Activated naive CD4-positive, alpha-beta T cell (primary cell): ENCODE measurements at places on chromosomes 7 and 10.

DNA sequence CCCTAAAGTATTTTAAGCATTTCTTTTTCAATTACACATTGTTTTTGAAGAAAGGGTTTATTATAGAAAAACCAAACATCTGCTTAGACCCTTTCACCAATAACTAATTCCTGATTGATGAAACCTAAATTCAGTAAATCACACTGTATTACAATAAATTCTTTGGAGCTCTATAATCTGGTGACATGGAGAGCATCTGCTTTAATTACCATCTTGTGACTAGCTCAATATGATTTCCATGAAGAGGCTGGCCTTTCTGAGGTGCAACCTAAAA is 9.7 kb downstream of the HYCC1 start:
- no peak for DNase-seq

GRCh38 chr10:113485736-113486135 is 67.1 kb upstream of the HABP2 start:
- no peak for DNase-seq

- no peak for DNase-seq
These were observed 212.6 kb downstream of the WDR11 start for GRCh38 chr10:121063744-121064143.

DNA sequence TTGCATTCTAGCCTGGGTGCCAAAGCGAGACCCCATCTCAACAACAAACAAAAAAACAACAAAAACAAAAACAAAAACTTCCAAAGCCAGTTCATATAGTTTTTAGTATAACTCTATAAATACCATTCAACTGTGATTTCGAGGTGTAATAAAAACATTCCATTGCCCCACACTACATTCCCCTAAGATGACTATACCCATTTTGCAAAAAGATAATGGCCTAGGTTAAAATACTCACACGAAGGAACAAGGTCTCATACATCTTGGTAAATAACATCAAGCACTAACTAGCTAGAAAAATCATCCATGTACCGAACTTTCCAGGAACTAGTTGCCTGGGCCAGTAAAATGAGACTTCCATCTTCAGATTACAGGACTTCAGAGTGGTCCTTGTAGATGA is 55.4 kb downstream of the GLI3 start:
- no peak for DNase-seq

- DNase-seq = no peak
These were observed 16.5 kb upstream of the SGMS1 start for GRCh38 chr10:50640238-50640637.

DNA sequence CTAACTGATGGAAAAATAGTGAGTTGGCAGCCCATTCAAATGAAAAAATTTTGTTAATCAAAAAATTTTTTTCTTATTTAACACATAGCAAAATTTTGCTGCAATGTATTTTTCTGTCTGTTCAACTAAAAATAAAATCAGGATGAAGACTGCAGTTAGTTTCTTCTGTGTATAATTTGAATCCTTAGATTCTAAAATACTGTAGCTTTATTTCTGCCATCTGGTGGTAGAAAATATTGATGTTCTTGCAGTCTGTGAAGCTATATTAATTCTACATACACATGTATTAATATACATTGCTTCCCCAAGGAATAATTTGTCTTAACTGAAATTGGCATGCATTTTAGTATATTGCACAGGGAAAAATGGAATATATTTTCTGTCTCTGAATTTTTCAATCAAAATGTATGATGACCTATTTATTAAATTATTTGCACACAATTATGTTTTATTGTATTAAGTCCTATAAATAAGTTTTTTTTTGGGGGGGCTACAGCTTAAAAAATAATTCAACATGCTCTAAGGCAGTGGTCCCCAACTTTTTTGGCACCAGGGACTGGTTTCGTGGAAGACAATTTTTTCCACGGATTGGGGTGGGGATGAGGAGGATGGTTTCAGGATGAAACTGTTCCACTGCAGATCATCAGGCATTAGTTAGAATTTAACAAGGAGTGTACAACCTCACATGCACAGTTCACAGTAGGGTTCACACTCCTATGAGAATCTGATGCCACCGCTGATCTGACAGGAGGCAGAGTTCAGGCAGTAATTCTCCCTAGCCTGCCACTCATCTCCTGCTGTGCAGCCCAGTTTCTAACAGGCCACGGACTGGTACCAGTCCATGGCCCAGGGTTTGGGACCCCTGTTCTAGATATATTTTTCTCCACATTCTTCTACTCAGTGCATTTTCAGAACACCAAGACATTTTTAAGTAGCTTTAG is 119.4 kb downstream of the GNAT3 start:
- DNase-seq = no peak

GRCh38 chr10:21020545-21020944 is 123.4 kb upstream of the NEBL start:
- no peak for DNase-seq

DNA sequence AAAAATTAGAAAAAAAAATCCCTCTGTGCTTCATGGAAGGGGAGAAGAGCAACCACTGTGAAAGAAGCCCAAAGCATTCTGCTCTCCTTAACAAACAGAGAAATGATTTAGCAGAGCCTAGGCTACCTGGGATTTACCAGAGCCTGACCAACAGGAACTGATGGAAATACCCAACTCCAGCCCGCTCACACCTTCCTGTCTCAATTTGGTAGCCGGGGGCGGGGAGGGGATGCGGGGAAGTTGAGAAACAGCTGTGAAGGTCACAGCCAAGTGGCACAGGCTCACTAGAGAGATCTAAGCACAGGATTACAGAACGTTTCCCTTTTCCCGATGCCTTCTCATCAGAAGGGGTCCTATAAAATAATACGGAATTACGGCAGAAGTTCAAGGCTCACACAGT is 17.6 kb downstream of the RSU1 start:
- no peak for DNase-seq

DNA sequence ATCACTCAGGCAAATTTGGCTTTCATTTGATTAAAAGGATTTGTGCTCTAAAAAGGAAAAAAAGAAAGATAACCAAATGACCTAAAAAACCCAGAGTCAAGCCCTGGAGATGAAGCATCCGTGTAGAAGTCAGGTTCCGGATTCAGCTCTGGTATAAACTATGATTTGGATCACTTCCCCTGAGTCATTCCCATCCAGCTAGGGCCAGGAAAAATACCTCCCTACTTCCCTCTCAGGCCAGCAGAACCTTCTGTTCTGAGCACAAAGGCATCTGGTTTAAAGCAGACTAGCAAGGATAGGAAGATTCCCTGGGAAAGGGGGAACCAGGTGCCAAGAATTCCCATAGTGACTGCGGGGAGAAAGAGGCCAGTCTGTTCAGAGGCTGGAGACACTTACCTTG is 25.7 kb upstream of the NDST2 start:
- no peak for DNase-seq

- DNase-seq = no peak
These were observed 7.4 kb downstream of the APBB1IP start for GRCh38 chr10:26445411-26446031.

DNA sequence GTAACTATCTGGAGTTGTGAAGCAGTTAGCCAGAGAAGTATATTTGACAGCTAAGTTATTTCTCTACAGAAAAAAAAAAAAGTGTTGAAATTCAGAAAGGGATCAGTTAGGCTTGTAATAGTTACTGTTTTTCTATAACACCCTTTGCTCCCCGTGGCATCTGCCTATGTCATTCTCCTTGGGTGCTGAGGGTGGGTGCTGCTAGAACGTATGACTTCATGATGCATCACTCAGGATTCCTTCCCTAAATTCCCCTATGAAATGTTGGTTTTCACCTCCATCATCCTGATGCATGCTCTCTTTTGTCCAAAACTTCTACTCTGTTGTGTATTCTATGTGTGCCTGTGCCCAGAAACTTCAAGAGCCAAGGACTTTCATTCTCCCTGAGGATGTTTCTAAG is 536.4 kb downstream of the GRM8 start:
- DNase-seq = no peak

- no peak for DNase-seq
These were observed 90.4 kb downstream of the AKR1D1 start for GRCh38 chr7:138166681-138167080.

DNA sequence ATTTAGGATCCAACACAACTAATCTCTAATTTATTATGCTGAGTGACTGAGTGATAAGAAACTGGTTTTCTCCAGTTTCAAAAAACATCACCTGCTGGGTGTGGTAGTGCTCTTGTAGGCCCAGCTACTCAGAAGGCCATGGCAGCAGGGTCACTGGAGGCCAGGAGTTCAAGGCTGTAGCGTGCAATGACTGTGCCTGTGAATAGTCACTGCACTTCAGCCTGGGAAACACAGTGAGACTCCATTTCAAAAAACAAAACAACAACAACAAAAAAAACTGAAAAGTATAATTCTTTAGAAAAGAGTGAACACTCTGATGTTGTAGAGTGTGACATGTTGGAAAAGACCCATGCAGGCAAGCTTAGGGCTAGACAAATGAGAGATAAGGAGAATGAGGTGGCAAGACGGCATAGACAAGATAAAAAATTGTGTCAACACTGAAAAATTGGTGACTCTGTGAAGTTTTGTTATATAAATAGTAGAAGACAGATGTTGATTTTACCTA is 150.1 kb upstream of the GPR22 start:
- no peak for DNase-seq

GRCh38 chr10:42556931-42557330 is 81.4 kb downstream of the ZNF33B start:
- no peak for DNase-seq

GRCh38 chr7:913736-914520 is 37.6 kb downstream of the GET4 start:
- DNase-seq = no peak

DNA sequence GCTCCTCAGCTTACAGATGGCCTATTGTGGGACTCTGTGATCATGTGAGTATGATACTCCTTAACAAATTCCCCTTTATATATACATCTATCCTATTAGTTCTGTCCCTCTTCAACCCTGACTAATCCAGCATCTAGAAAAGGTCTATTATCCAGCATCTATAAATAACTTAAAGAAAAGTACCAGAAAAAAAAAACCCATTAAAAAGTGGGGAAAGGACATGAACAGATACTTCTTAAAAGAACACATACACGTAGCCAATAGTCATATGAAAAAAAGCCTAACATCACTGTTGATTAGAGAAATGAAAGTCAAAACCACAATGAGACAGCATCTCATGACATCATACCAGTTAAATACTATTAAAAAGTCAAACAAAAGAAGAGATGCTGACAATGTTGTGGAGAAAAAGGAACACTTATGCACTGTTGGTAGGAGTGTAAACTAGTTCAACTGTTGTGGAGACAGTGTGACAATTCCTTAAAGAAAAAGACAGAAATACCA is 549.5 kb upstream of the GRM3 start:
- no peak for DNase-seq

GRCh38 chr10:127343821-127344220 is 147.4 kb upstream of the INSYN2A start:
- DNase-seq = no peak

GRCh38 chr7:136086712-136087111 is 109.6 kb upstream of the MTPN start:
- DNase-seq = no peak

DNA sequence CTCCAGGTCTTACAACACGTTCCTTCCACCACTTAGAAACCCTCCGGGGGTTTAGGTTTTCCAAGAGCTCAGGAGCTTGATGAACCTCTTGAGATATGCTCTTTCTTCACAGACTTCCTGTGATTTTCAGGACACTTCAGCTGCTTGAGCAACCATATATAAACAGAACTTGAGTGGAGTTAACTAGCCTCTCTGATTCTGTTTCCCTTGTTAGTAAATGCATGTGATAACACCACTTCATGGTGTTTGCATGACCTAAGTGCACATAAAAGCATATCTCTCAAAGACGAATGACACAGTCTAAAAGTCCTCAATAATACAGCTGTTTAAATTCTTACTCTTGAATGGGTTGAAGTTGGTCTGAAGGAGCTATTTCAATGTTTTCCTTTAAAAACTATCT is 9.9 kb downstream of the PRR15 start:
- no peak for DNase-seq

DNA sequence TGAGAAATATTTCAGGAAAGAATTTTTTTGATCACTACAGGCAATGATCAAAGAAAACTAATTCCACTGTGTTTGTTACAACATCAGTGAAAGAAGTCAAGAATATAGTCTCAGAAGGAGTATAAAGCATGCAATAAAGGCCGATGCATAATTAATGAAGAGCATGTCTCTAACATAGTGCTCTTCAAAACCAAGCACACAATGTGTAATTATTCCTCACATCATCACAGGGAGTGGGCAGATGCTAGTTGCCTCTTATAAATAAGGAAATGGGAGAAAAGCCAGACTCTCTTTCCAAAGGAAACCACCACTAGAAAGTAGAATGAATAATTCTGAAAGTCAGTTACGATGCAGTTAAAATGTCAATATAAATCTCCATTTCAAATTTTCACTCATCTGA is 220.1 kb downstream of the TEX36 start:
- DNase-seq = no peak

- DNase-seq = no peak
These were observed 82.4 kb upstream of the KCND2 start for GRCh38 chr7:120190566-120190965.

GRCh38 chr7:117530390-117530789 is 50.6 kb downstream of the CFTR start:
- DNase-seq = no peak

GRCh38 chr7:142752376-142753225 is 3.3 kb downstream of the PRSS1 start:
- no peak for DNase-seq

GRCh38 chr7:1288996-1289551 is 56.4 kb downstream of the UNCX start:
- no peak for DNase-seq

DNA sequence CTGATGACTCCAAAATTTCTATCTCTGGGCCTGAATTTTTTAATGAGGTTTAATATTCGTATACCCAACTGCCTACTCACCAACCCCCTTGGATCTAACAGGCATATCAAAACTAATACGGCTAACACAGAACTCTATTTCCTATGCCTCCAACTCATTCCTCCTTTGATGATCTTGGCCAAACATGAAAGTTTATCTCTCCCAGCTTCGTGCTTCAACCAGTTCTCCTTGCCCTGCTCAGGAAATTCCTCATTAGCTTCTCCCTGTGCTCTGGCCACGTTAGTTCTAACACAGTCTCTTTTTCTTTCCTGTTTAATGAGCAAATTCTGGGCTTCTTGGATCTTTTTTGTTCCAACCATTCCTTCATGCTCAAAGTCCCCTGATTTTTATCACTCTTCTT is 138.9 kb upstream of the PTN start:
- DNase-seq = no peak

- DNase-seq = no peak
These were observed 953.0 kb downstream of the GRID1 start for GRCh38 chr10:85413570-85413969.

GRCh38 chr10:131650169-131650705 is 250.6 kb upstream of the PPP2R2D start:
- DNase-seq = no peak

- no peak for DNase-seq
These were observed 33.8 kb downstream of the MAP3K8 start for GRCh38 chr10:30467651-30468338.

GRCh38 chr7:90999989-91000979 is 263.9 kb upstream of the FZD1 start:
- no peak for DNase-seq

- no peak for DNase-seq
These were observed 386.8 kb upstream of the ADARB2 start for GRCh38 chr10:2124135-2124534.

GRCh38 chr7:148540041-148540738 is 50.4 kb upstream of the C7orf33 start:
- DNase-seq = no peak
